Aorta (tissue), 5 donors: ENCODE measurements at places on chromosomes 5 and 9. TPM values are rescaled to one million over a fixed set of nuclear protein-coding genes. Genes with fewer than 3 reads are reported as not detected.

The PCDHB4 gene
- 9.1 TPM for total RNA-seq

The GTF2H2C gene
- 24.1 TPM for total RNA-seq

- no peak for DNase-seq
These were observed 70.3 kb downstream of the ZNF366 start for GRCh38 chr5:72436796-72437471.

DNA sequence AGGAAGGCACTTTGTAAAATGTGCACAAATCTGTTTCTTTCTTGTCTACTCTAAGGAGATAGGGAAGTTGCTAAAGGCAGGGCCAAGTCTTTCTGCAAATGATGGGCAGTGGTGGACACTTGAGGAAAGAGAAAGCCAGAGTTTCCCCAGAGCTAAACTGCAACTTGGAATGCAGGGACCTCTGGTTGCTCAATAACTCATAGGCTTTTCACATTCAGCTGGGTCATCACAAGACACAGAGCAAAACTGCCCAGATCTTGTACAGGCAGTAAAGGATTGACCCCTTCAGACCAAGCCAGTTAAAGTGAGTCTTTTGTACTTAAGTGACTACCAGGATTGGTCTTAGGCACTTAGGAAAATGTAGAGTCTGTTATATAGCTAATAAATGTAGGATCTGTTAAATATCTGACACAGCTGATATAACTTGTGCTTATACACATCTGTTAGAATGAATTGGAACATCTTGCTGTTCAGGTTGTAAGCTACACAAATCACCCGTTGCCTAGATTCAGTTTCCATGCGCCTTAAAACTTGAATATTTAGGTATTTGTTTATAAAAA is 13.5 kb upstream of the AGXT2 start:
- no peak for DNase-seq

GRCh38 chr9:89528540-89528939 is 30.6 kb upstream of the SEMA4D start:
- no peak for DNase-seq

GRCh38 chr9:69963803-69964202 is 79.8 kb upstream of the MAMDC2 start:
- DNase-seq = no peak

DNA sequence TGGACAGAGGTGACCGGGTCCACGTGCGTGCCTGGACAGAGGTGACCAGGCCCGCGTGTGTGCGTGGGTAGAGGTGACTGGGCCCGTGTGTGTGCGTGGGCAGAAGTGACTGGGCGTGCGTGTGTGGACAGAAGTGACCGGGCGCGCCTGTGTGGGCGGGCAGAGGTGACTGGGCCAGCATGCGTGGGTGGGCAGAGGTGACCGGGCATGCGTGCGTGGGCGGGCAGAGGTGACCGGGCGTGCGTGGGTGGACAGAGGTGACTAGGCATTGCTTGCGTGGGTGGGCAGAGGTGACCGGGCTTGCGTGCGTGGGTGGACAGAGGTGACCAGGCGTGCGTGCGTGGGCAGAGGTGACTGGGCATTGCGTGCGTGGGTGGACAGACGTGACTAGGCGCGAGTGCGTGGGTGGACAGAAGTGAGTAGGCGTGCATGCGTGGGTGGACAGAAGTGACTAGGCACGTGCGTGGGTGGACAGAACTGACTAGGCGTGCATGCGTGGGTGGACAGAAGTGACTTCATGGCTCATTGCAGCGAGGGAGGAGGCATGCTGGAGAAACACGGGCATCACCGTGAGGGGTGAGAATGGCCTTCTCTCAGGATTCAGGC is 254.1 kb upstream of the IRX4 start:
- DNase-seq = no peak

DNA sequence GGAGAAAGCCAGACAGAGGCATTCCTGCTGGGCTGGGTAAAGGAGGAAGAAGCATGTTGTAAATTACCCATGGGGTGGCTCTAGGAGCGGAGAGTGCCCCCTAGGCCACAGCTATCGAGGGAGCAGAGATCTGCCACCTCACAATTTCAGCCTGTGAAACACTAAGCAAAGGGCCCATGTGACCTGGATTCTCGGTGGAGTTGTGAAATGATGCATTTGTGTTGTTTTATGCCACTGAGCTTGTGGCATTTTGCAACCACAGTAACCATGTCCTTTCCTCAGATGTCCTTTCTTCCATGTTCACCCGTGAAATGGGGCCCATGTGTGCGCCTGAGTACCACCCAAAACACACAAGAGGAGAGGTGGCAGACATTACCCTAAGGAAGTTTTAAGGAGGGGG is 159.3 kb downstream of the SYK start:
- no peak for DNase-seq

DNA sequence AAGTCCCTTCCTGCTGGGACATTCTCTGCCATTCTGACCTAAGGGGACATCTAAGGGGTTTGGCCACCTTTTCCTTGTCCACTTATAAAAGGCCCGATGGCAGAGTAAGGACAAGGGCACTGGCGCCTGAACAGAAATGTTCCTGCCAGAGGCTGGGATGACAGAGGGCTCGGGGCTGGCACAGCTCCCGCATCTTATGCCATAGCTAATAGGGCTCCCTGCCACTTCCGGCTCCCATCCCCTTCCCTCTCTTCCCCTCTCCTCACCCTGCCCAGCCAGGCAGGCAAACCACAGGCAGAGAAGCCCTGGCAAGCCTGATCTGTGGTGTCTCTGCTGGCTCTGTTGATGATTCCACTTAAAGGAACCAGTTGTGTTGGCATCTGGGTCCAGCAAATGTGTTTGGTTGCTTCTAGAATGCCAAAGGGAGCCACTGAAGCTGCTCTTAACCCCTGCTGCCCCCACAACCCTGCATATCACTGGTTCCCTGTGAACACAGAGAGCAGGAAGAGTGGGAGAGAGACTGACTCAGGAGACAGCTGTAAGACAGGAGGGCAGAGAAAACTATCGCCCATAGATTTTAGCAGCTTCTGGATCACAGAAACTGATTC is 18.4 kb upstream of the ADRA1B start:
- no peak for DNase-seq

DNA sequence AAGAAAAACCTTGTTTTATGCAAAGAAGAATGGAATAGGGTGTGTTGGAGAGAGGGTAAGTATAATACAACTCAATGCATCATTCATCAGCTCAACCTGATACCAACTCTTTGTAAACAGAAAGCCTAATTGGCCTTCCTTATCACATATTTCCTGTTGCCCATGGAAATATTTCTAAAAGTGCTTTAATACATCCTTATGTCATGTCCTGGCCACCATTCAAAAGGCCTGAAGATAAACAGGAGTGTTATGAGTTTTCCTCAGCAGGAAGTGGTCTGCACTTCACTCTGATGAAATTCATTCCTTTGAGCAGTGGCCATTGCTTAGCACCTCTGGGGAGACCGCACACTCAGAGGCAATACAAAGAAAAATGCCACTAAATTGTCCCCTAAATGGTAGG is 511.2 kb downstream of the SEMA5A start:
- no peak for DNase-seq

The PRLR gene
- 1.1 TPM for total RNA-seq

GRCh38 chr9:134683714-134684374 is 42.2 kb downstream of the COL5A1 start:
- DNase-seq = peak; percentile 95

DNA sequence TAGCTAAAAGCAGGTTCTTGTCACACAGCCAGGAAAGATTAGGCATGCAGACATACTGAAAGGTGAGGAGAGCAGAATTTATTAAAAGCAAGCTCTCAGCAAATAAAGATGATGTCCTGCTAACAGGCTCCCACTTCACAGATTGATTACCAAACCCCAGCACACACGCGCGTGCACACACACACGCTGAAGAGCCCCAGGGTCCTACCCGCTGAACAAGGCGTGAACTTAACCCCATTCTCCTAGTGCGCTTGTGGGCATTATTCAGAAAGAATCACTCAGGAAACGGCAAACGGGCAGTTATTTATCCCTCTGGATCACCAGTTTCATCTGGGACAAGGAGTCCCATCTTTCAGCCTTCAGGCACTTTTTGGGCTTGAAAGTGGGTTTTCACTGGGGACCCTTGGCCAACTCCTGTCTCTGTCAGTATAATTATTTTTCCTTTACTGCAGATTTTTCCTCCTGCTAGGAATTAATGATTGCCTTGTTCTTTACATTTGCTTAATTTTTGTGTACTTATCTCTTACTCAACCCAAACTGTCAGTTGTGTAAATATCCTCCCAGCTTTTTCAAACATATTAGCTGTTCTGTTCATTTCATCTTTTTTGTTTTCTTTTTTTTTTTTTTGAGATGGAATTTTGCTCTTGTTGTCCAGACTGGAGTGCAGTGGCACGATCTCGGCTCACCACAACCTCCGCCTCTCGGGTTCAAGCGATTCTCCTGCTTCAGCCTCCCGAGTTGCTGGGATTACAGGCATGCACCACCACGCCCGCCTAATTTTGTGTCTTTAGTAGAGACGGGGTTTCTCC is 92.6 kb downstream of the RIC1 start:
- no peak for DNase-seq

- no peak for DNase-seq
These were observed 275.6 kb upstream of the PAPPA start for GRCh38 chr9:115877852-115878438.

The ANKRA2 gene
- total RNA-seq = 19.5 TPM
